Immature natural killer cell (primary cell): ENCODE measurements at places on chromosomes 4 and X.

- H3K4me1 ChIP-seq, result no peaks in the 10 kb centered on the region
- H3K36me3 ChIP-seq, result no peaks in the 10 kb centered on the region
- no peak for DNase-seq
Measured at GRCh38 chr4:156101571-156101970, 147.9 kb upstream of the CTSO start.

DNA sequence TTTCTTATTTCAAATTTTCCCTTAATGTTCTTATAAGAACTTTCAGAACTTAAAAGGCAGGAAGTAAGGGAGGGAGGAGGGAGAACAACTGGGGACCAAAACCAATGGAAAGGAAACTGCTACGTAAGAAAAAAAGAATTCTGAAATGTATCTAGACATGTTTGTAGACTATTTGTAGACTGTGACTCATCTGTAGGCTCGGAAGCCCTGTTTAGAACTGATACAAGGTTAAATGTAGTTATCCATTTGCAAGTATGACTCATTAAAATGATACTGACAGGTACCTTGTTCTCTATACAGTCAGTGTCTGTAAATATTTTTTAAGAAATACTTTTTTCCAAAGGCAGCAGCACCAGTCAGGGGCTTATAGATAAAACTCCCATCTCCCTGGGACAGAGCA is 202.0 kb downstream of the DHX15 start:
- H3K27me3 ChIP-seq, result peaks cover 3% of the 10 kb centered on the region
- H3K4me1 ChIP-seq, result no peaks in the 10 kb centered on the region
- no peaks in the 10 kb centered on the region for H3K36me3 ChIP-seq
- H3K27ac ChIP-seq, result no peak overlapping the region

- H3K4me1 ChIP-seq, result peaks cover 29% of the 10 kb centered on the region
- no peaks in the 10 kb centered on the region for H3K27me3 ChIP-seq
- H3K36me3 ChIP-seq, result no peaks in the 10 kb centered on the region
- DNase-seq, result no peak
- H3K27ac ChIP-seq, result peak overlapping the region; percentile 74
Measured at GRCh38 chrX:71052721-71053120, 15.4 kb downstream of the SNX12 start.

DNA sequence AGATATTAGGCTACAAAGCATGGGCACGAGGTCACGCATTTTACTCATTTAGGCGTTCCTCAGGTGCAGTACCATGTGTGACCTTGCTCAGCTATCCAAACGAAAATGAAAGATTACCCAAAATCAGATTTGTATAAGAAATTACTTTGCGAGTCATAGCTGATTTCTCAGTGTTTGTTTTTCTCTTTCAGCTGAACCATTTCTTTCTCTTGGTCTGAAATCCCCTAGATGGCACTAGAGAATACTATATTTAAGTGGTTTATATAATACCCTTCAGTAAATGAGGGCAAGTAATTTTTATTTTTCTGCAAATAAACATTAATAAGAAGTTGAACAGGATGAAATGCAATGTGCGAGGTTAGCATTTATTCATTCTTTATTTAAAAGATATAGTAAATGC is 496.6 kb downstream of the STIM2 start:
- no peaks in the 10 kb centered on the region for H3K27me3 ChIP-seq
- no peak overlapping the region for H3K27ac ChIP-seq
- no peak overlapping the region for H3K4me3 ChIP-seq

DNA sequence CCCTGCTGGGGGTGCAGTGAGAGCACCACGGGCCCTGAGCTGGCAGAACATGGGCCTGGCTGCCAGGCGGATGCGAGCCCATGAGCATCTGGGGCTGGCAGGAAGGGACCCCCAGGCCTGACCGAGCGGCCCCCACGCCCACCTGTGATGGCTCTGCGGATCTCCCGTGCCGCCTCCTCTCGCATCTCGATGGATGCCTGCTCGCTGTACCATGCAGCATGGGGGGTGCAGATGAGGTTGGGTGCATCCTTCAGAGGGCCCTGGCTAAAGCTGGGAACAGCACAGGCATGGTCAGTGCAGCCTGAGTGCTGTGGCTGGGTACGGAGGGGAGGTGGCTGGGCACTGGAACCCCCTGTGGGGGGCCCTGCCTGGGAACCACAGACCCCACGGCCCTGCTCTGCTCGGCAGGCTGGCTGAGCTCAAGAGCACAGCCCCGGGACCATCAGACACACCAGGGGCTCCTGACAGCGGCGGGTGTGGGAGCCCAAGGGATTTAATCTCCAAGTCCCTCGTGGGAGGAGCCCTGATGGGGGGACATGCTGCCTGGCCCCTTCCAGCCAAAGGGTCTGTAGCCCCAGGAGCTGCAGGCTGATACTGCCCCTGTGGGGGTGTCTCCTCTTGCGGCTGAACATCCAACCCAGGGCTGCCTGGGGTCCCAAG is 35.5 kb downstream of the CTBP1 start:
- H3K27me3 ChIP-seq, result peaks cover 11% of the 10 kb centered on the region
- H3K36me3 ChIP-seq, result peaks cover 12% of the 10 kb centered on the region
- H3K4me3 ChIP-seq, result no peak overlapping the region
- H3K4me1 ChIP-seq, result peaks cover 47% of the 10 kb centered on the region

- no peak overlapping the region for H3K27ac ChIP-seq
- H3K4me1 ChIP-seq, result no peaks in the 10 kb centered on the region
- no peaks in the 10 kb centered on the region for H3K36me3 ChIP-seq
- no peak overlapping the region for H3K4me3 ChIP-seq
- DNase-seq, result no peak
Measured at GRCh38 chrX:129549124-129549523, 9.1 kb downstream of the OCRL start.

- no peaks in the 10 kb centered on the region for H3K36me3 ChIP-seq
- peaks cover 56% of the 10 kb centered on the region for H3K4me1 ChIP-seq
- DNase-seq, result no peak
Measured at GRCh38 chr4:184345573-184345922, 127.9 kb upstream of the ENPP6 start.

DNA sequence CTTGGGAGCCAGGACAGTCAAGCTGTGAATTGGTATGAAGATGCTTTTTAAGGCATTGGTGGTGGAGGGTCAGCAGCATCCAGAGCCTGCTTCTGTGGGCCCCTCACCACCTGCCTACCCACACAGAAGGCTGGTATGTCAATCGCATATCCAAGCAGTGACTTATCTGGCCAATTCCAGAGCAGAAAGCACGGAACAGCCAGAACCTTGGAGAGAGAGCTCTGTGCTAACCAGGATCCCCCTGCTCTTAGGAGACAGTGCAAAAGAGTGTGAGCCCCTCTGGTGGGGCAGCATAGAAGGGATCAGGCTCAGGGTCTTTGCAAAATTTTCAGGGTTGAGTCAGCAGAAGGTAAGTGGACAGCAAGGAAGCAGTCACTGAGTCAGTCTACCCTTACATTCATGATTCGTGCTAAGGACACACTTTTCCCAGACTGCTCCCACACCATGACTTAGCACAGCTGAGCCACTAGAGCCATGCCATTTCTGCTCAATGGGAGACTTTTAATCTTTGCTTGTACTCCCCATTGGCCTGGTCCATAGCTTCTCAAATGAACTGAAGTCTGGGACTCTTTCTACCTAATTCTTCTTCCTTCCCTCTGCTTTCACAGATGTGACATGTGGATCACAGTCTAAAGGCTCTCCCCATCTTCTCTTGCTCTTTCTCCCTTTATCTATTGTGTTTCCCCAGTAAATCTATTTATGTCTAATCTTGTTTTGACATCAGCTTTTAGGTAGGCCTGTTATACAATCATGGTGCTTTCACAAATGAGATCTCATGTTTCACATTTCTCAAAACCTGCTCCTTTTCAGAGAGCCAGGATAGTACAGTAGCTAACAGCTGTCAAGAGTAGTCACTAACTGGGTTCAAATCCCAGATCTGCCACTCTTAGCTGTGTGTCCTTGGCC is 20.0 kb downstream of the MORF4L2 start:
- DNase-seq, result no peak
- H3K4me1 ChIP-seq, result no peaks in the 10 kb centered on the region
- no peak overlapping the region for H3K27ac ChIP-seq
- H3K36me3 ChIP-seq, result no peaks in the 10 kb centered on the region
- H3K27me3 ChIP-seq, result peaks cover 6% of the 10 kb centered on the region

DNA sequence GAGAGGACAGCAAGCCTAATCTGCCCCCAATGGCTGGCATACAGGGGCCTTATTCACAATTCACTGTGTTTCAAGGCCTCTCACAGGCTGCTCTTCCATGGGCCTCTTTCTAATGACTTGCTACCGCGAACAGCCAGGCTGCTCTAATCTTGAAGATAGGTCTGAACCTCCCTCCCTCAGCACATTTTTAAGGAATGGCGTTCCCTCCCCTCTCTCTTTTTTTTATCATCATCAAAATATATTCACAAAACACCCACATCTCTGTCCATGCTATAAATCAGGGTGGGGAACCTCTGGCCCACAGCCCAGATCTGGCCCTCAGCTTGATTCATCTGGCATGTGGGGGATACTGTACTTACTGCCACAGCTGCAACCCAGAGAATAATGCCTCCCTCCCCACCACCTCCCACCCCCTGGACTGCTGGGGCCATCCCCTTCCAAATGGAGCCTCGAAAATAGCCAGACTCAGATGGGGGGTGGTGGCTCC is 76.2 kb upstream of the PLAC1 start:
- H3K27me3 ChIP-seq, result no peaks in the 10 kb centered on the region
- no peaks in the 10 kb centered on the region for H3K36me3 ChIP-seq
- H3K4me1 ChIP-seq, result no peaks in the 10 kb centered on the region
- H3K27ac ChIP-seq, result no peak overlapping the region

DNA sequence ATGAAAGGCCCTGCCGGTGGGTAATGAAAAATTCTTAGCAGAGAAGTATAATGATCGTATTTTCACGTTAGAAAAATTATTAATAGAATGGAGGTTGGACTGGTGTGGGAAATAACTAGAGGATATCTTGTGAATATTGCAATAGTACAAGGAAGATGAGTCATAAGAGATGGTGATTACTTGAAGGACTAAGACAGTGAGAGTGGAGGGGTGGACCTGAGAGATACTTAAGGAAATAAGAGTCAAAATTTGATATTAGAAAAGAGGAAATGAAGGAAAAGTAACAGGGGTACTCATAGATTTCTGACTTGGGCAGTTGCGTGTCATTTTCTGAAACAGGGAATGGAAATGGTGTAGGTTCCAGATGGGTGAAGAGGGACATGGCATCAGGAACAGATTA is 1.7 kb upstream of the USP53 start:
- no peak overlapping the region for H3K27ac ChIP-seq
- H3K4me3 ChIP-seq, result peak overlapping the region; percentile 95
- no peak for DNase-seq
- H3K36me3 ChIP-seq, result no peaks in the 10 kb centered on the region
- H3K4me1 ChIP-seq, result peaks cover 25% of the 10 kb centered on the region
- H3K27me3 ChIP-seq, result peaks cover 16% of the 10 kb centered on the region

DNA sequence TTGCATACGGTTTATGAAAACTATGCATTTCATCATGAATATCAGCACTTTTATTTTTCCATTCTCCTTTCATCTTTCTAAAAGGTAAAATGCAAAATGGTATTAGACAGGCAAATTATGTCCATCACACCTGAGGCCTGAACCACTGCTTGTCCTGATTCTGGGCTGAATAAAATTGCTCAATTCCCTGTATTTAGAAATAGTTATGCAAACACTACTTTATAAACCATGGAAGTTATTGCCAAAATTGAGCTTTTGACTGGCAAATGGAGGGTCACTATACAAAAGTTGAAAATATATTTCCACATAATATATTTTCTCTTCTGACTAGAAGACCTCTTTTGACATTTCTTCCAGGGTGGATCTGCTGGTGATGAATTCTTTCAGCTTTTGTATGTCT is 21.1 kb downstream of the FAM47E start:
- no peaks in the 10 kb centered on the region for H3K36me3 ChIP-seq

GRCh38 chr4:77996076-77996475 is 61.0 kb upstream of the FRAS1 start:
- H3K4me3 ChIP-seq, result no peak overlapping the region
- H3K36me3 ChIP-seq, result no peaks in the 10 kb centered on the region
- H3K27ac ChIP-seq, result no peak overlapping the region

- no peak overlapping the region for H3K4me3 ChIP-seq
- H3K36me3 ChIP-seq, result no peaks in the 10 kb centered on the region
- H3K27ac ChIP-seq, result no peak overlapping the region
- H3K27me3 ChIP-seq, result no peaks in the 10 kb centered on the region
- DNase-seq, result no peak
Measured at GRCh38 chrX:14946606-14947155, 73.5 kb downstream of the MOSPD2 start.

GRCh38 chr4:15577508-15577907 is 77.6 kb downstream of the FBXL5 start:
- H3K4me3 ChIP-seq, result no peak overlapping the region
- H3K36me3 ChIP-seq, result peaks cover 6% of the 10 kb centered on the region
- no peaks in the 10 kb centered on the region for H3K27me3 ChIP-seq
- H3K27ac ChIP-seq, result no peak overlapping the region

GRCh38 chr4:163902417-163902816 is 407.9 kb downstream of the TMA16 start:
- no peak for DNase-seq
- H3K36me3 ChIP-seq, result no peaks in the 10 kb centered on the region
- H3K4me1 ChIP-seq, result peaks cover under 1% of the 10 kb centered on the region
- H3K27ac ChIP-seq, result no peak overlapping the region

- peaks cover 5% of the 10 kb centered on the region for H3K27me3 ChIP-seq
- no peak overlapping the region for H3K27ac ChIP-seq
- no peak overlapping the region for H3K4me3 ChIP-seq
- DNase-seq, result no peak
Measured at GRCh38 chr4:8340781-8341241, 71.3 kb downstream of the HTRA3 start.

- DNase-seq, result no peak
Measured at GRCh38 chr4:73523126-73523525, 41.6 kb downstream of the AFM start.

DNA sequence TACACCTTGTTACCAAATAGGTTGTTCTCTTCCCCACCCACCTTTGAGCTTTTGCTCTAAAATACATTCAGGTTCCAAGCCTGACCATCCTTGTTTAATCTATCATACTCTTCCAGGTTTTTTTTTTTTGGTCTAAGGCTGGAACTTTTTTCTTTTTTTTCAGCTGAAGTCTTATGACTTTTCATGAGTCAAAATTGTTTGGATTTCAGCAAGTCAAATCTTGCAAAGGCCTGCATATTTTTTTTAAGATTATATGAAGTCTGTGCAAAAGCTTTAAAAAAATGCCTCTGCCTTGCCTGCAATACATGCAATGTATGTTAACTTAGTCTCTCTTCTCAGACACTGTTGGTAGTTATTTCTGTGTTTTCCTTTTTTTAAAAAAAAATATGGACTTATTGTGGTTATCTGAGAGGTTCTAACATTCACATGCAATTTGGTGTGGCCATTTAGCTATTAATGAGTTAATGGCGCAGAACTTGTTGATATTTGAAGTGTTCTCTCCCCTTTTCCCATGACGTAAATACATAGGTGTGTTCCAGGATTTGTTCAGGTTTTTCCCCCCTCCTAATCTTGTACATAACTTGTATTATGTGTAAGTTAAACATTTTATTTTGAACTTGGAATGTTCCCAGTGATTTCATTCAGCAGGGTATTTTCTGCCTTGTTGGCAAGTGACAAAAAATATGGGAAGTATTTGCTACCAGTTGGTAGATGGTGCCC is 58.7 kb downstream of the CCKAR start:
- no peaks in the 10 kb centered on the region for H3K4me1 ChIP-seq
- H3K4me3 ChIP-seq, result no peak overlapping the region
- no peaks in the 10 kb centered on the region for H3K27me3 ChIP-seq
- no peak overlapping the region for H3K27ac ChIP-seq
